ENCODE measurements at places on chromosomes 3 and 15.

DNA sequence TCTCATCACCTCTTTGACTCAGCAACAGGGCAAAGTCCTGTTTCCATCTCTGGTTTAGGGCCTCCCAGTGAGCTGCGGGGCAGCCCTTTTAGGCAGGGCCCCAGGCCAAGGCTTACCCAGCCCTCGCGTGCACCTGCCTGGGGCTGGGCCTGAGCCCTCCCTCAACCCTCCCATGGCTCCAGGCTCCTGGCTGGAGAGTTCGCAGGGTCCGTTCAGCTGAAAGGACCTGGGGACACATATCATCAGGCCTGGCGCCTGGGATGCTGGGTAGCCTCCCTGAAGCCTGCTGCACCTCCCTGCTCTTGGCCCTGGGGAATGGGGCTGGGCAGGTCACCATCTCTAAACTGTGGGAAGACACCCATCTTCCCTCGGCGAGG, 29.7 kb downstream of the HDAC11 start:
- no peak for DNase-seq

- DNase-seq = no peak
These were observed 96.8 kb downstream of the OCA2 start for GRCh38 chr15:28002136-28002861.

DNA sequence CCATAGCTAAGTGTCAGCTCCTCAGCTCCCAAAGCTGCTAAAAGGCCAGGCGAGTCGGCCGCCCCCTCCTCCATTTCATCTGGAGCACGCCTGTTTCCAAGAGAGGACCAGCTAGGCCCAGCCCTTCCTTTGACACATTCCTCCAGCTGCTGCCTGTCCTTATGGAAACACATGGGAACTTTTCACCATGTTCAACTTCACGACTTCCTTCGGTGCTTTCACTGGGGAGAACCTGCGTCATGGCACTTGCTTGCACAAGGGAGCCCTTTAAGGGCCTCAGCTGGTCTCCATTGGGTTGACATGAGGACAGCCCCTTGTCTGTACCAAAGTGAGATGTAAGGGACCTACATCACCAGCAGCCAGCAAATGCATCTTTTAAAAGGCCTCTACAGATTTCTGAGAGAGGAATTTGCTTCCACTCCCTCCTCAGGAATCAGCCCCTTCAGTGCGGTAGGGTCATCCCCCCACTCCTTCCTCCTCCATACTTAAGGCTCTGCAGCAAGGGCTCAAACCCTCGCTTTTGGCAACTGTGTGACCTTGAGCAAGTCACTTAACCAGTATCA, 2.1 kb downstream of the MAGI1 start:
- no peak for DNase-seq

- DNase-seq = no peak
These were observed 281.4 kb downstream of the ADAMTS17 start for GRCh38 chr15:100060276-100060926.

- no peak for DNase-seq
These were observed 1037.0 kb upstream of the CFAP20DC start for GRCh38 chr3:60086811-60087210.

GRCh38 chr3:42010530-42010929, 48.6 kb upstream of the ULK4 start:
- no peak for DNase-seq

DNA sequence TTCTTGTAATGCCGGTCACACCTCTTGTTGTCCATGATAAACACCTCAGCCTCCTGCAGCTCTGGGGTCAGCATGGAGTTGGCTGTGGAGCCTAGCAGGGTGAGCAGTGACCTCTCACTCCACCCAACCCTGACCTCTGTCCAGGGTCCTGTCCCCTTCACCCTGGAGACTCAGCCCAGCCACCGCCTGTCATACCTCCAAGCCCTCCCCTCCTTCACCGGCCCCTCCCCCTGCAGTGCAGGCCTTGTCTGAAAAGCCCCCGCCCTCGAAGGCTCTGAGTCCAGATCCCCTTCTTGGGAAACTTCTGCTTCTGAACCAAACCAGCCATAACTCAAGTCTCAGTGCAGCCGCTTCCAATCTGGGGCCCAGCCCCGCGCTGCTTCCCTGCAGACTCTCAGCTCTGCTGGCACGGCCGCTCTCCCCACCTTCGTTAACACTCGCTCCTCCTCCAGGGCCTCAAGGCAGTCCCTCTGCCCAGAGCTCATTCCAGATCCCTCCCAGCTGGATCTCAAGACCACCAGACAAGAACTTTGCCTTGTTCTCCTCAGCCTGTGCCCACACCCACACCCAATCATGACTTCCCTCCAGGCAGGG, 25.4 kb upstream of the PRSS50 start:
- no peak for DNase-seq

DNA sequence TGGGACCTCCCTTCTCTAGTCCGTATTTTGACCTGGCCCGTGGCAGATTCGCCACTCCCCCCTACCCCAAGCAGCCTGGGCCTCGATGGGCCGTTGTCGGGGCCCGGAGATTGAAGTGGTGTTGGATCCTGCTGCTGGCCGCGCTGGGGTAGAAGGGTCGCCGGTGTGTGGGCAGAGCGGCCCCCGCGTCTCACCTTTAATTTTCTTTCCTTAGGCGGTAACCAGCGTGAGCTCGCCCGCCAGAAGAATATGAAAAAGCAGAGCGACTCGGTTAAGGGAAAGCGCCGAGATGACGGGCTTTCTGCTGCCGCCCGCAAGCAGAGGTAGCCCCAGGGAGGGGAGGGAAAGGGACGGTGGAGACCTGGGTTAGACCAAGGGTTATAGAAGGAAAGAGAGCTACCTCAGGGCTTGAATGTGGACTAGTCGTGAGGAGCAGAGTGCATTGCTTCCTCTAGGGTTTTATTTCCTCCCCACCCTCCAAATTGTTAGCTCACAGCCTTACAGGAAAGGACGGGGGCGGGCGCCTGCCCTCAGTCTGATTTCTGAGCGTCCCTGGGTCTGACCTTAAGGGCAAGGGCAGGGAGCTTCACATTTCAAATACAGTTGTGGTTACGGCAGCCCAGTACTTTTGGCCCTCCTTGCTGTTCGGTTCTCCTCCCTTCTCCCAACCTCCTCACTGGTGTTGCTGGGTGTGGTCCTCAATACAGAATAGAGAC, 799 bp downstream of the SERF2 start:
- DNase-seq = no peak

DNA sequence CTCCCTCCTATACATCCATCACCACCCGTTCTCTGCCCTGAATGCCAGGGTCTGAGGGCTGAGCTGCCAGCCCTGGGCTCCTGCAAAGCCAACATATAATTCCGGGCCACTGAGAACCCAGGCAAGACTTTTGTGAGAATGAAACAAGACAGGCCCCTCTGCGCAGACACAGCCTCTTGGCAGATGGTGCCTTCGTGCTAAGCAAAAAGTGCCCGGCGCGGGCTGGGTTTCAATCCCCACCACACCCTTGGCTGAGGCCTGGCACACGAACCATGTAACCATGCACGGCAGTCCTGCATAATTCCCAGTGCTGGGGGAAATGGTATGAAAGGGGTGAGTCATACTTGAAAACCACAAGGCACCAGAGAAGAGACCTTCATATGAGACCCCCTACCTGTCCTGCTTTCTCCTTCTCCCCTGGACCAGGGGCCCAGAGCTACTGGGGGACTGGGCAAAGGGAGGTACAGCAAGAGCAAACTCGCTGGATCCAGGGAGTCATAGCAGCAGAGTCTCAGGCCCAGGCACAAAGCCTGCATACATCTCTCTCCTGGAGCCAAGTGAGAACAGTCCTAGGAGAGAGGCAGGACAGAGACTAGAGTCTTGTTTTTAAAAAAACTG, 26.1 kb upstream of the LOXL1 start:
- no peak for DNase-seq

DNA sequence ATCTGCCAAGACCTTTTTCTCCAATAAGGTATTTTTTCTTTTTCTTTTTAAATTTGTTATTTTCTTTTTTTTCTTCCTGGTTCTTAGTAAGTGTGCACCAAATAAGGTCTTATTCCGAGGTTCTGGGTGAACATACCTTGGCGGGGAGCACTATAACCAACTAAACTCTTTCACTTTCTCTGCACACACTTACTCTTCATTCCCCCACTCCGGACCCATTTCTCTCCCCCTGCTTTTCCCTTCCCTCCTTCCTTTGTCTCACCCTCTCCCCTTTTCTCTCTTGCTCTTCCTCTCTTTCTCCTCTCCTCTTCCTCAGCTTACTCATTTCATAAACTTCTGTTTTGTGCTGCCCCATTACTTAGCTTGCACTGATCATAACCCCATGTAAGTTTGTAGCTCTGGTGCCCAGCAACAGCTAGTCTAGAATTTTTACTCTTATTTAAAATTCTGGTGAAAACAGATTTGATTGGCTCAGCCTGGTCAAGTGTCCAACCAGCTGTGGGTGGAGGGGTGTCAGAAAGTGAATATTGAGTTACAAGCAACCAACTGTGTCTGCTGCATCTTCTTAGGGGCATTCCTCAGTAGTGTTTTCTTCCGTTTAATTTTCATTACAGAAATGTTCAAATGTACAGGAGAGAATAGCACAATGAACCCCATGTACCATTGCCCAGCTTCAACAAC, 297.5 kb downstream of the SHQ1 start:
- no peak for DNase-seq

Data from naive B cell (primary cell).